ENCODE measurements at places on chromosomes 13 and 19.

GRCh38 chr13:113528101-113528812 lies 37.7 kb upstream of the DCUN1D2 start:
- no peak for DNase-seq

GRCh38 chr19:9996541-9996940 lies 13.8 kb downstream of the COL5A3 start:
- no peak for DNase-seq

DNA sequence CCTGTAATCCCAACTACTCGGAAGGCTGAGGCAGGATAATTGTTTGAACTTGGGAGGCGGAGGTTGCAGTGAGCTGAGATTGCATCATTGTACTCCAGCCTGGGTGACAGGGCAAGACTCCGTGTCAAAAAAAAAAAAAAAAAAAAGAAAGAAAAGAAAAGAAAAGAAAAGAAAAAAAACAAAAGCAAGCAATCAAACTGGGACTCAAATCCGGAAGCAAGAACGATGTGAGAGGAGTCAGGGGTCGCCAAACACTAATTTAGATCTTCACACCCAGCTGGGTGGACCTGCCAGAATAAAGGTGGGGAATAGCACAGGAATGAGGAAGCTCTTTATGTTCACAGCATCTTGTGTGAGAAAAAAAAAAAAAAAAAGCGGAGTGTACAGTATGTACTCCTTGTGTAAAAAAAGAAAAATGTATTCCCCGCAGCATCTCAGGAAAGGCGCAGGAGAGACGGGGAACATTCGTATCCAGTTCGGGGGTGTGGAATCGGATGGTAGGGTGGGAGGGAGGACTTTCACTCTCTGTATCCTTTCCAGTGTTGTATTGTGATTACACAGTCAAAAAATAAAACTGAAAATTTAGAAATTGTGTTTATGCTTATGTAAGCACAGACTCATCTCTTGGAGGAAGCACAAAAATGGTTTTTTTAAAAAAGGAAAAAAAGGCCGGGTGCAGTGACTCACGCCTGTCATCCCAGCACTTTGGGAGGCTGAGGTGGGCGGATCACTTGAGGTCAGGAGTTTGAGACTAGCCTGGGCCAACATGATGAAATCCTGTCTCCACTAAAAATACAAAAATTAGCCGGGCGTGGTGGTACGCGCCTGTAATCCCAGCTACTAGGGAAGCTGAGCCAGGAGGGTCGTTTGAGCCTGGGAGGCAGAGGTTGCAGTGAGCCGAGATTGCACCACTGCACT lies 7.6 kb downstream of the DNAJB1 start:
- DNase-seq, result peak; percentile 85

DNA sequence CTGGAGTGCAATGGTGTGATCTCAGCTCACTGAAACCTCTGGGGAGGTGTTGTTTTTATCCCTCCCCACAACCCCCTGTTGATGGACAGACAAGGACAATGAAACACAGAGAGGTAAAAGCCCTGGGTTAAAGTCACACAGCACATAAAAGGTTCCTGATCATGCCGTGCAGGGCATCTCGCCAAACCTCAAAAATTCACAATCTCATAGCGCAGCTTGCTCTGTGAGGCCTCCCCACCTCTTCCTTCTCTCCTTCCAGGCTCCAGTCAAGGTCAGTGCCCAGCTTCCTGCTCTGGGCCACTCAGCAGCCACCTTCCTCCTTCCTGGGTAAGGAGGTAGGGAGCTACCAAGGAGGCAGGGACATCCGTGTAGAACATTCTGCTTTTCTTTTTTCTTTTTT lies 2.3 kb downstream of the FUT2 start:
- DNase-seq, result no peak

- DNase-seq, result peak; percentile 67
These were observed 6.3 kb downstream of the PGLYRP1 start for GRCh38 chr19:46016426-46017094.

- no peak for DNase-seq
These were observed 28.0 kb downstream of the ZSWIM4 start for GRCh38 chr19:13823256-13823655.

DNA sequence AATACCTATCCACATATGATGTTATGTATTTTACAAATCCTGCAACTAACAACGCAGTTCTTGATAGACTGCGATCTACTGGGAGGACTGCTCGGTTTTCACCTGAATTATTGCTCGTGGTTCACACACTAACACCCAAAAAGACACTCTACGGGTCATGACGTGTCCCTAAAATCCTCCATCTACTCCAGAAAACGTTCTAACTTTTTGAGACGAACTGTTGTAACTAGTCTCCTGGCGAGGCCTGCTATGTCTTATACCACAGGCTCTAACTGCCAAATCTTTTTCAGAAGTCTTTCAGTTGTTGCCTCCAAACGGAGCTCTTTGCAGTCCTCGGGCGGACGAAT lies 108.2 kb downstream of the KCNRG start:
- no peak for DNase-seq

DNA sequence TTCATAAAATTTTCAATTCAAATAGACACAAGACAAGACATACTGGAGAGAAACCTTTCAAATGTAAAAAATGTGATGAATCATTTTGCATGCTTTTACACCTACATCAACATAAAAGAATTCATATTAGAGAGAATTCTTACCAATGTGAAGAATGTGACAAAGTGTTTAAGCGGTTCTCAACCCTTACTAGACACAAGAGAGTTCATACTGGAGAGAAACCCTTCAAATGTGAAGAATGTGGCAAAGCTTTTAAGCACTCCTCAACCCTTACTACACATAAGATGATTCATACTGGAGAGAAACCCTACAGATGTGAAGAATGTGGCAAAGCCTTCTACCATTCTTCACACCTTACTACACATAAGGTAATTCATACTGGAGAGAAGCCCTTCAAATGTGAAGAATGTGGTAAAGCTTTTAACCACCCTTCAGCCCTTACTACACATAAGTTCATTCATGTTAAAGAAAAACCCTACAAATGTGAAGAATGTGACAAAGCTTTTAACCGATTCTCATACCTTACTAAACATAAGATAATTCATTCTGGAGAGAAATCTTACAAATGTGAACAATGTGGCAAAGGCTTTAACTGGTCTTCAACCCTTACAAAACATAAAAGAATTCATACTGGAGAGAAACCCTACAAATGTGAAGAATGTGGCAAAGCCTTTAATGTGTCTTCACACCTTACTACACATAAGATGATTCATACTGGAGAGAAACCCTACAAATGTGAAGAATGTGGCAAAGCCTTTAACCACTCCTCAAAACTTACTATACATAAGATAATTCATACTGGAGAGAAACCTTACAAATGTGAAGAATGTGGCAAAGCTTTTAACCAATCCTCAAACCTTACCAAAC lies 24.6 kb upstream of the ZNF431 start:
- no peak for DNase-seq

- peak; percentile 74 for DNase-seq
These were observed 14.0 kb upstream of the GPR4 start for GRCh38 chr19:45615795-45616703.

DNA sequence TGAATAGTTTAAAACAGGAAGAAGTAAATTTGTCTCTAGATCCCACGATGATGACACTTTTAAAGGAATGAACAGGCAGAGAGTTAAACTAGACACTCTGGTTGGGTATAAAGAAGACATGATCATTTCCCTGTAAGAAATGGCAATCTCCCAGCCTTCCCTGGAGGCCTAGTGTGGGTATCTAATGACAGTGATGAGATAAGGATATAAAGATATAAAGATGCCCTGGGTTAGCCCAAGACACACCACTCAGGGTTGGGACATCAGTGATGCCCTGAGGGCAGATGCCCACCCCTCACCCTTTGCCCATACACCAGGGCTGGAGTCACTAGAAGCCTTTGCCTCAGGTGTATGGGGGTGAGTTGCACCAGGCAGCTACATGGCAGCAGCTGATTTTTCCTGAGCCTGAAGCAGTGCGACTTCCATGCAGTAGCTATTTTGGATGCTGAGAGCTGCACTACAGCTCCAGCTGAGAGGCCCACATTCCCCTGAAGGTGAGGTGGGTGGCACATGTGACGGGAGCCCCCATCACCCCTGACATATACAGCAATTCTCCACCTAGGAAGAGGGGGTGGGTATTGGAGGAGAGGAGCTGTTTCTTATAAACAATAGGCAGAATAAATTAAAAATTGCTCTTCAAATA lies 177.5 kb downstream of the NDFIP2 start:
- DNase-seq, result no peak

GRCh38 chr13:20588529-20589110 lies 21.7 kb downstream of the IFT88 start:
- no peak for DNase-seq

DNA sequence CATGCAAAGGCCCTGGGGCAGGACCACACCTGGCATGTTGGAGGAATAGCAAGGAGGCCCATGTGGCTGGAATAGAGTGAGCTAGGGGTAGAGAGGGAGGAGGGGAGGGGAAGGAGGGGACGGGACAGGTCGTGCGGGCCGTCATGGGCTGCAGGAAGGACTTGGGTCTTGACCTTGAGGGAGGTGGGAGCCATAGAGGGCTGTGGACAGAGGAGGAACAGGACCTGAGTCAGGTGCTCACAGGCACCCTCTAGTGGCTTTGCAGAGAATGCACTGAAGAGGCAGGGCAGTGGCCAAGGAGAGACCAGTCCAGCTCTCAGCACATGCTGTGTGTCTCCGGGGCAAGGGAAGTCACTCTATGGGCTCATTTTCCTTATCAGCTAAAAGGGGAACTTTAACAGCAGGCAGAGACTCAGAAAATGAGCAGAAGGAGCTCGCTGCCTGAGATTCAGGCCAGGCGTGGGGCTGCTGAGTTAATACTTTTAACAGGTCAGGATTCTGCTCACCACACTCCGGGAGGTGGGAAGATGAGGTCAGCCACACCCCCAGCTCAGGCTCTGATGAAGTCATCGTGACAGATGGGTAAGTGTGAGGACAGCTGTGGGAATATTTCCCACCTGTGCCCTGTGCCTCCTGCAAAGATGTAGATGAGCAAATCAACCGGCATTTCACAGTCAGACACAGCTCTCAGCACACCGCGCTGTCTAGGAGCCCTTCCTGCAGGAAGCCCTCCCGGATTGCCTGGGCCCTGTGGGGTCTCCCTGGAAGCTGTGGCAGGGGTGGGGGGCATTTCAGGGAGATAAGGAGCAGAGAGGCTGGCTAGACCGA lies 6.0 kb upstream of the TNFAIP8L1 start:
- DNase-seq, result peak; percentile 65

DNA sequence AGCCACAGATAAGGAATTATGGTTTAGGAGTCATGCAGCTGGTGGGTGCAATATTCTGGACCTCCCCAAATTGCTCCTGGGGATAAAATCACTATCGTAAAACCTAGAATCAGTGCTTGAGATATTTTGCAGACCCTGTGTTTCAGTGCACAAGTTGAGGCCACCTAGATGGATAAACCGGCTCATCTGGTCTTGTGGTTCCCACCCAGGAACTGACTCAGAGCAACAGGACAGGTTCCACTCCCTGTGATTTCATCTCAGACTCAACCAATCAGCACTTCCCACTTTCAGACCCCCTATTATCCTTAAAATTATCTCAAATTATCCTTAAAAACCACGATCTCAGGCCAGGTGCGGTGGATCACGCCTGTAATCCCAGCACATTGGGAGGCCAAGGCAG lies 21.0 kb downstream of the FBXL12 start:
- no peak for DNase-seq

GRCh38 chr13:101262306-101262705 lies 154.0 kb downstream of the NALCN start:
- no peak for DNase-seq

DNA sequence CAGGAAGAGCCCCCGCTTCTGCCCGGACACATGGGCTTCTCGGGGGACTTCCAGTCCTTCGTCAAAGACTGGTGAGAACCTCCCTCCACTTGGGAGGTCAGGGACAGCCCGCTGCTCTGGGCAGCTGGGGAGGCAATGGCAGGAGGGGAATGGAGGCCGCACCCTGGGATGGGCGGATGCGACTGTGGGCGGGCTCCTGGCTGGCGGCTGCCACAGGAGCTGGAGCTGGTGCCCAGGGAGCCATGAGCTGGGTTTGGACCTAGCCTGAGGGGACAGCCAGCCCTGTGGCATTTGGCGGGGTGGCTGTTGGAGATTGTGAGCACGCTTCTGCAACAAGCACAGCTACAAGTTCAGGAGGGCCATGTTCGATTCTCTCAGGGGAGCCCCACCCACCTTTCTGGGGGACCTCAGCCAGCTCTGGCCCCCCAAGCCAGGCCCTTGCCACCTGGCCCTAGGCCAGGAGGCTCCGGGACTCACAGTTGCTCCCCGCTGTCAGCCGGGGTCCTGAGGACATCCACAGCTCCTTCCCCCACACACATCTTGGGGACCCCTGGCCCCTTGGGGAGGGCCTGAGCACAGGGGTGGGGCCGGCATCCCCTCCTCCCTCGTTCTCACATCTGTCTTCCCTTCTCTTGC lies 3.0 kb upstream of the TGFBR3L start:
- DNase-seq, result no peak

DNA sequence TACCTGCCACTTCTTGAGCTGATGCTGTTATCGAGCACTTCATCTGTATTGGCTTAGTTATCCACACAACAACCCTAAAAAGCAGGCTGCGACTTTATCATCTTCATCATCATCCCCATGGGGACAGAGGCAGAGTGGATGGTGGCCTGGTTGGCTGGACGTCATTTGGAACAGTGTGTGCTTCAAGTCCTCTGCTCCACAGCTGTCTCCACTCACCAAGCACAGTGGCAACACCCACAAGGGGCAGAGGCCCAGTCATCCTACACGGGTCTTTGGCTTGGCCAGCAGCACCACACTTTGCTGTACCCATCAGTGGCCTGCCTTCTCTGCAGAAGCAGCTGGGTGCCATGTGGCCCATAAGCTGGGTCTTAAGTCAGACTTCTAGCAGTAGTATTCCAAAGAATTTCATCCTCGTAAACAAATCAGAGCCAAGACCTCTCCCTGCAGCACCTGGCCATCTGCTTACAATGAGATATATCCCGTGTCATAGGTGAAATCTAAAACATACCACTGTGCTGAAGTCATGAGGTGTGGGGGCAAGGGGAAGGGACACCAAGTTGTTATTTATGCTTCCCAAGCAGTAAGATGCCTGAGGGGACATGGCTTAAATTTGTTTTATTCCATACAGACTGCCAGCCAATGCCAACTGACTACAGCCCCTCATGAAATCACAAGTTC lies 47.9 kb upstream of the EPHX3 start:
- DNase-seq, result peak; percentile 77

- DNase-seq, result no peak
These were observed 108.9 kb downstream of the SLC7A1 start for GRCh38 chr13:29486551-29486950.

- DNase-seq, result no peak
These were observed 24.2 kb downstream of the FXYD5 start for GRCh38 chr19:35178701-35179100.

DNA sequence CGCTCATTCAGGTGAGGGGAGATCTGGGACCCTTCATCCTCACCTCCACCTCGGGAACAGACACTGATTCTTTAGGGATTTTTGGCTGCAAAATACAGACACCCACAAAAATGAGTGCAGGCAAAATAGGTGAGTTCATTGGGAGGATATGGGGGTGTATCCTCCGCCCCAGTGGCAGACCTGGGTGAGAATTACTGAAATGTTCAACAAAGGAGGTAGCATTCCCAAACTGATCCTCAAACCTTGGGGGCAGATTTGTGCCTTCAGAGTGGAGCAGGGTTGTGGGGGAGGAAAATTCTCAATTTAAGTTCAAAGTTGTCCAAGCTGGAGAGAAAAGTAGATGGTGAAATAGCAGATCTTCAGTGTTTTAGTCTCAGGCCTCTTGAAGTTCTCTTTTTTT lies 31.3 kb upstream of the SIN3B start:
- no peak for DNase-seq

GRCh38 chr13:48978942-48979601 lies 3.4 kb downstream of the FNDC3A start:
- DNase-seq, result no peak

- DNase-seq, result no peak
These were observed 13.8 kb downstream of the CEACAM1 start for GRCh38 chr19:42514449-42514848.

Measured in right atrium auricular region (tissue), 2 donors.